T-helper 17 cell (primary cell): ENCODE measurements at places on chromosomes 2 and 18.

DNA sequence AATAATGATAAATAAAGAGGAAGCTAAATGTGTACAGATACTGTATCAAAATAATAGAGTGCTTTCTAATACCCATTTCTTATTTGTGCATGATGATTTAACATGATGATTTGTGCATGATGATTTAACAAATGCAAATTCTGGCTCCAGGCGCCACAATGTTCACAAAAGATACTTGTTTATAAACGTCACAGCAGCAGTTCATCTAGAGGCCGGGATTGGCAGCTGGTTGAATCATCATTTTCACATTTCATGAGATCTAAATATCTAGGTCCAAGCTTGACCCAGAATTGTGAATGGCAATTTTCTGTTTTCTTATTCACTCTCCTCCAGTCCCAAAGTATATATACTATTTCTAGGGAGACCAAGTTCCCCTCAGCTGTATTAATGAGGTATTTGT lies 322.0 kb downstream of the SUCLG1 start:
- DNase-seq = no peak

DNA sequence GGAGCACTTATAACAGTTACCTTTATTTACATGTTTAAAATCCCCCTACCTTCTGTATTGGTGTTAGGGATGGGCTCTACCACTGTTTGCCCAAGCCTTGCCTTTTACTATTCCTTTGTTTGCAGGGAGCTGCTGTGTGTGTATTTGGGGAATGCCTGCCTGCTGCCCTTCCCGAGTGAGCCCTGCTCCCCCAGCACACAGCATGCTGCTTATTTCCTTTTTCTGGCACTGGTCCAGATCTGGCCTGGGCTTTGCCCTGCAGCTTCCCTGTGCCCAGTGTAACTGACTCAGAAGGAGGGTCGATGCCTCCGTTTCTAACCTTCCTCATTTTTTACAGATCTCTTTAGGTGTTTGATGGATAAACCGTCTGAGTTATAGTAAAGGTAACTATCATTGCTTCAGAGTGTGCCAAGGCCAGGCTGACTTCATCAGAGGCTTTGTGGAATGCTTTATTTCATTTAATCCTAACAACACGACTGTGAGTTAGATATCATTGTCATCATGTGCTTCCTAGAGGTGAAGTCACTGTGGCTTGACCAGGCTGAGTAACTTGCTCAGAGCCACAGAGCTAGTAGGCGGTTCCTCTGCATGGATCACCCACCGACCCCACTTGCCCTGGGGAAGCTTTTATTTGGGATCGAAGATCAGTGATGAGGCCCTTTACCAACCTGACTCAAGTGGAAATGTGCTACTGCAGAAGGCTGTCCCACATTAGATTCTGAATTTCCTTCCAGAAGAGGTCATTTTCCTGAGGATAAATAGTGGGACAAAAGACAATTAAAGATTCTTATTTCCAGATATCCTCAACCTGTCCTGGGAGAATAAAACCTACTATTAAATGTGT lies 238.8 kb downstream of the ZNF407 start:
- no peak for DNase-seq

GRCh38 chr18:58541146-58541788 lies 87.6 kb downstream of the ALPK2 start:
- peak; percentile 14 for DNase-seq

DNA sequence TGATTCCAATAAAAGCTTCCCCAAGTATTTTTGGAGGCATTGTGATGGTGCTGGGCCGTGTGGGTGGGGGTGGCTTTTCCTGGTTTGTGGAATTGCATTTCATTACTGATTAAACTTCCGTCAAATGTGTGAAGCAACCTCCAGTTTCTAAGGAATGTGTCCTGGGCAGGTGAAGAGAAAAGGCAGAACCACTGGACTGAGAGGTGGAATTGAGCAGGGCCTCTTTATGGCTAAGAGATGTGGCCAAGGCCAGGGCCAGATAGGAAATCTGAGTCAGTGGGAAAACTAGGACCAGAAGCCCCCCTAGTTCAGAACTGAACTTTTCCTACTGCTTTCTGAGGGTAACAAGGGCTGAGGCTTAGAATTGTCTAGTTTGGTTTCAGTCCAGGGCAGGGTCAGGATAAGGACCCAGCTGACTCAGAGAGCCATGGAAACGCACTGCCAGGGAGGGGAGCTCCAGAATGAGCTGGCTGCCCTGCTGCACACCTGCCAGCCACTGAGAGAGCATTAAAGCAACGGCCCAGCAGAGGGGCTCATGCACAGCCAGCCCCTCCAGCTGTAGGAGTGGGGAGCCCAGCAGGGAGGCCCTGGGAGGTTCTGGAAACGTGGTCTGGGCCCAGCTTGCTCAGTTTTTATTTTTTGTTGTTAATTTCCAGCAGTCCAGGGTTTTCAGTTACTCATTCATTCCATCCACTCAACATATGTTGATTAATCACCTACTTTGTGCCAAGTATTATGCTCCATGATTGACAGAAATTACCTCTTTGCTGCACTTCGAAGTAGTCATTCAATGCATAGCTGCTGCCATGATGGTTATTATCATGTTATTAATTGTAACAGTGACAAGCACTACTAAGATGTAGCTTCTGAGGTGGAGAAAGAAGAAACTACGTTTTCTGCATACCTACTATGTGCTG lies 156.1 kb downstream of the MSH2 start:
- DNase-seq = no peak

GRCh38 chr2:51510303-51510702 lies 478.4 kb upstream of the NRXN1 start:
- no peak for DNase-seq

- no peak for DNase-seq
Observed at GRCh38 chr18:78662879-78663278, 316.7 kb upstream of the SALL3 start.

DNA sequence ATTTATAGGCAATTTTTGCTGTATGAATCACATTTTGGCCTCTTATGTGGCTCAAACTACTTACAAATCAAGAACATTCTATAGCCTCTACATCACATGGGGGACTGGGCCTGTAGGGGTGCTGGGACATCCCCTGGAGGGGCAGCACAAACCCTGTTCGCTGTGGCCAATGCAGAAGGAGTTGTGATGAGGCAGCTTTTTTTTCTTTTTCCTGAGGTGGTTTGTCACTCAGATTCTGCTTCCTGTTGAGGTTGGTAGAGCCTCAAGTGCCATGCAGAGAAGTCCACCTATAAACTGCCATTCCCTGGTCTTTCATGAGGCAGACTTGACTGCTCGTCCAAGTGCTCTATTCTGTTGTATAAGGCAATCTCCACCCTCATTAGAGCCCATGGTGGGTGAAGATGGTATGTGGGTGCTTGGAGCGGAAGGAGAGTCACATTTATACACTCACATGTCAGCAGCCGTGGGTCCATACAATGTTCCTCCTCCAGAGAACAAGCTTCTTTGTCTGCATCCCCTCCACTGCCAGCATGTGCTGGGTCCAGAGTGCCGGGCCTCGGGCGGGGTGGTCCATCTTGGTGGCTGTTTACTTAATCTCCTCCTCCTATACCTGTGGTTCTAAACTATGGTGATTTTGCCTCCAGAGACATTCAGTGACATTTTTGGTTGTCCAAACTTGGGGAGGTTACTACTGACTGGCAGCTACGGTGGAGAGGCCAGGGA lies 120.3 kb downstream of the ACOXL start:
- peak; percentile 28 for DNase-seq

GRCh38 chr2:238235331-238235732 lies 4.5 kb downstream of the HES6 start:
- no peak for DNase-seq

GRCh38 chr2:24182507-24182906 lies 7.7 kb downstream of the FAM228A start:
- DNase-seq = no peak

- DNase-seq = no peak
Observed at GRCh38 chr18:21167641-21168377, 56.2 kb upstream of the ROCK1 start.

DNA sequence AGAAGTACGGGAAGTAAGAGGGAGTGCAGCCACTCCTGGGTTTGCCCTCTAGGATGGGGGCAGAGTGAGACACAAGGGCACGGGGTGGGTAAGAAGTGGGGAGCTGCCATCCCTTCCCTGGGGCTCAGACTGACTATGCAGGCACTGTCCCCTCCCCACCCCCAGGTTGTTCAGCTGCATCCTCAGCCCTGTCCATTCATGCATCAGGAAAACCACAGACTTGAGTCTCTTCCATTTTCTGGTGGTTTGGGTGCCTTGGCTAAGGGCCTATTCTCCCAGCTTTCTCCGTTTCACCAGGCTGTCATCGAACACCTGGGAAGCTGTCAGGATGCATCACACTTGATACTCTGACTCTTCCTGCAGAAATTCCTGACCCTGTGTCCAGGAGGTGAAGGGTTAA lies 111.9 kb downstream of the TFCP2L1 start:
- no peak for DNase-seq

- DNase-seq = no peak
Observed at GRCh38 chr2:172105471-172106107, 2.9 kb upstream of the DLX2 start.

GRCh38 chr2:207867056-207867455 lies 97.3 kb upstream of the FZD5 start:
- no peak for DNase-seq

GRCh38 chr2:204066051-204066450 lies 129.5 kb downstream of the ICOS start:
- DNase-seq = no peak

DNA sequence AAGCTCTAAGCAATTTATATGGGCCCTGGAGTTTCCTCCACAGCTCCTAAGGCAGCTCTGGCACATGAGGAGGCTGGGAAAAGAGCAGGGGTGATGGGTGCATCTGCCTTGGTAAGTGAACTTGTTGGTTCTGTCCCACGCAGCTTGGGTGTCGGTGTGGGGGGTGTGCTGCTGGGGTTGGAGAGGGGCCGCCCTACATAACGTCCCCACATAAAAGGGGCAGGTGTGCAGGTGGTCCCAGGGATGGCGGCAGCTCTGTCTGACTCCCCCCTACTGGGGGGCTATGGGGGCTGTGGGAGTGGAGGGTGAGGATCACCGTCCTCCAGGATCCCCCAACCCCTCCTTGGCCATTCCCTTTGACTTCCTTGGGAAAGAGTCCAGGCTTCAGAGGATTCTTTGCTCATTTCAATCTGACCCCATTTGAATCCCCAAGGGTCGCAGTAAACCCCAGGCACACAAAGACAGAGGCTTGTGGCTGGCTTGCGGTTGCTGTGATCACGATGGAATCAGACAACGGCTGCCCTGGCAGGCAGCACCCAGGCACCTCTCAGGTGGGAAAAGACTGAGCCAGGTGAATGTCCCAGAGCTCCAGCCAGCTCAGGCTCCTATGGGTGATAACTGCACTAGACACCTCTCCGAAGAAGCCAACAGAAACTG lies 34.5 kb upstream of the CD8A start:
- DNase-seq = no peak

DNA sequence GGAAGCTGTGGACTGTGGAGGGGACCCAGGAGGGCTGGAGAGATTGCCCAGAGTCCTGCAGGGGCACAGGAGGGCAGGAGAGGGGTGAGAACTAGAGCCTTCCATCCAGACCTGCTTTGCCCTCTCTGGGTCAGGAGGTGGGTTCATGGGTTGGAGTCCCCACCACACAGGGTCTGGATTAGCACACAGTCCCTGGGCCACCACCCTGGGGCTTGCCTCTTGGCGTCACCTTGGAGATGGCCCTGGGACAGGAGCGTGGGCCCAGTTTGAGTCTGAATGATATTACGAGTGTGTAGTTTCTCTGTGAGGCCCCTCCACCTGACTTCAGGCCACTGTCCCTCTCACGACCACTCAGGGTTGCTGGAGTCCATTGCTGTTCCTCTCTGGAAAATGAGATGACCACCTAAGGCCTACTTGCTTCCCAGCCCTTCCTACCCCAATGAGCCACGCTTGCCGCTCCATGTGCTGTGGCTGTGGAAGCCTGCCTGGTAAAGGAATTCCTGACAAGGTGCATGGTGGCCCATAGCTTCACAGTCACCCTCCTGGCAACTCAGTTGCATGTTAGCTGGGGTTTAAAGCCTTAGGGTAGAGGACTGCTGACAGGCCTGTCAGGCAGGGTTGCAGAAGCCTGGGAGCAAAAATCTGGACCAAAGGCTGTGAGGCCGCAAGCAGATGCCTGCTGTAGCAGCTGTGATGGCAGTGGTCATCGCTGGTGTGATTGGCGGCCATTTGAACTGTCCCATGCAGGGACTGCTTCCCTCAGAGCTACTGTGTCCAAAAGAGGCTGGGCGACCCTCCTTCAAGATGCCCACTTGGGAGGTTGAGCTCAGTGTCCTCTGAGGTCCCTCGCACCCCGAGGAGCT lies 14.2 kb downstream of the ATOH8 start:
- no peak for DNase-seq

GRCh38 chr2:9565436-9566153 lies 10.0 kb upstream of the ADAM17 start:
- no peak for DNase-seq

- no peak for DNase-seq
Observed at GRCh38 chr2:230737300-230737699, 24.7 kb downstream of the CAB39 start.

GRCh38 chr2:134133622-134134312 lies 120.1 kb upstream of the MGAT5 start:
- DNase-seq = no peak

DNA sequence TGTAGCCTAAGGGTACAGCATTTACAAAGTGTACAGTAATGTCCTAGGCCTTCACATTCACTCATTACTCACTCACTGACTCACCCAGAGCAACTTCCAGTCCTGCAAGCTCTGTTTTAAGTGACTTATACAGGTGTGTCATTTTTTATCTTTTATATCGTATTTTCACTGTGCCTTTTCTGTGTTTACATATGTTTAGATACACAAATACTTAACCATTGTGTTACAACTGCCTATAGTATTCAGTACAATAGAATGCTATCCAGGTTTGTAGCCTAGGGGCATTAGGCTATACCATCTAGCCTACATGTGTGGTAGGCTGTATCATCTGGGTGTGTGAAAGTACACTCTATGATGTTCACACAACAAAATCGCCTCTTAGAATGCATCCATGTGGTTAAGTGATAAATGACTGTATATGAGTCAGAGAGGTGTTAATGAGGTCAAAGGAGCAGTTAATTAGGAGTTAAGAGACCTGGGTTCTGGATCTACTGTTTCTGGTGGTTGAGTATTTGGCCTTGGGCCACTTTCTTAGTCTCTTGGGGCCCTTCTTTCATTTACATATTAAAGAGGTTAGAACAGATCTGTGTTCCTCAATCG lies 149.1 kb downstream of the GREB1L start:
- no peak for DNase-seq

DNA sequence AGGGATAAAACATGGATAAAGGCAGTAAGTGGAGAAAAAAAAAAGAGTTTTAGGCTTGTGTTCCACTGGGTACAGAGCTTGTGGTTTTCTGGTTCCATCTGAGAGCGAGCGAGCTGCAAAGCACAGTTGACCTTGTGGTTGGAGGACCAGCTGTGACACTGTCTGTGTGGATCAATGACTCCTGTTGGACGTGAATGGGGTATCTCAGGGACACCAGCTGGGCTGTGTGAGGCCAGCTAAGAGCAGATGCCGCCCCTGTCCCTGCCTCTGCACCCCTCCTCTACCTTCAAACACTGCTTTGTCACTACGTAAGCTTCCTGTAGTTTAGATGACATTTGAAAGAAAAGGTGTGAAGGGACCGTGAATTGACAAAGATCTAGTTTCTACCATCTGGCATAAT lies 67.8 kb downstream of the QPCT start:
- DNase-seq = no peak
